Umbilical cord (tissue), 2 donors: ENCODE measurements at places on chromosomes 5 and 9.

DNA sequence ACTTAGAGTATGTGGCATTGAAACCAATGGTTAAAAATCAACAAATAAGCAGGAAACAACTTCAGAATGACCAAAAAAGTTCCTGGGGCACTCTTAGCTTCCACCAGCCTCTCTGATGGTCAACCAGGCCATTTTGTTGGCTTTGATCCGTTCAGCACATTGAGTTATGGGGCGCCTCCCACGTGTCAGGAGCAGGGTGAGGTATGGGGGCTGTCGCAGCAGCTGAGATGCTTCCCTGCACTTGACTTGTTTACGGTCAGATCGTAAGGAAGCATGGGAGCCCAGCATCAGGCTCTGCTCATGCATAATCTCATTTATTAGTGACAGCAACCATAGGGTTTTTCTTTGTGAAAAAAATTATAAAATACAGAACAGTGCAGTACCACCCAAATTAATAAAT lies 16.7 kb downstream of the SYK start:
- no peak for DNase-seq

DNA sequence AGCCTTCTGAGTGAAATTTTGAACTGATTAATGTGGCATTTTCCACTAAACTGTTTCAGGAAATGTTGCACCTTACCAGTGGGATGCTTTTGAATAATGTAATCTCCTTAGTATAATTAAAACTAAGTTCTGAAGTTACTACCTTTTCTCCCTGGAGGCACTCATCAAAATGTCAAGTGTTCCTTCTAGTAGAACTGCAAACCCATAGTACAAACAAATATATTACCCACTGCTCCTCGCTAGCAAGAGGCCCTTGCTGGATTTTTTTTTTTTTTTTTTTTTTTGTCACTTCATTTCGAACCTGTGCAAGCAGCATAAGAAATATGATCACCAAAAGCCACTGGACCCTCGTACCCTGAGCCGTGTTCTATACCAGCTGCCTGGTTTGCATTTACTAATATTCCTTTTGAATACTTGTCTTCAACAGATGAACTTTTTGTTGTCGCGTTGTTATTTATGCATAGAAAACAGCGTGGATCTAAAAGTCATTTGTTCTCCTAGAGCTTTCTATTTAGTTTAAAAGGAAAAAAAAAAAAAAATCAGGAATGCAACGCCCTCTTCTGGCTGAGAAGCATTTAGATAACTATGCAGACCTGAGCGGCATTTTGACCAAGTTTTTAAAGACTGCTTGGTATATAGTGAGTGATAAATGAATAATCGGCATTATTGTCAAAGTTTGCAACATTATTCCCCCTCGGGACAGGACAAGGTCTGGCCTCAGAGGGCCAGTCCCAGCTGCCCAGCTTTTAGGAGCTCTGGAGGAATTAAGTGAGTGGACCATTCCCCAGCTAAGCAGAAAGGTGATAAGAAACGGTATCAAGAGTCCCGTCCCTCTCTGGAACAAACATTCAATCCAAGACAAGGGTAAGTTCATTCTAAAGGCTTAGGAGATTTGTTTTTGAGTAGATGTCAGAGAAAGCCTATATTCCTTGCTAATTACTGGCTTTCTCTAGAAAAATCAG lies 162.5 kb upstream of the KIF2A start:
- DNase-seq = peak; percentile 49

DNA sequence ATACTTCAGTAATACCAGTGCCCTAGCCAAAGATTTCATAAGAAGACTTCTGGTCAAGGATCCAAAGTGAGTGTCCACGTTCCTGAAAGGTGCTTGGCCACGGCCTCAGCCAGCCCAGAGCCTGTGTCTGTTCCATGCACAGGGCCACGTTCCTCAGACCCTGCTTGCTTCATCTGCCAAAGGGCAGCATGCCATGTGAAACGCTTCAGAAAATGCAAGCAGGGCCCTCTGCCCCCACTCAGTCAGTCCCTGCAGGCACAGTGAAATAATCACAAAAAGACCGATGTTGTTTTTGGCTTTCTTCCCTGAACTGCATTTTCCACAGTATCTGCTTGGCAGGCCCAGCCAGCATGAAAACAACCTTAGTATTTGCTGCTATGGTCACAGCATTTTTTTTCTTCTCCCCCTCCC lies 85.5 kb upstream of the CTSL start:
- DNase-seq = peak; percentile 96

DNA sequence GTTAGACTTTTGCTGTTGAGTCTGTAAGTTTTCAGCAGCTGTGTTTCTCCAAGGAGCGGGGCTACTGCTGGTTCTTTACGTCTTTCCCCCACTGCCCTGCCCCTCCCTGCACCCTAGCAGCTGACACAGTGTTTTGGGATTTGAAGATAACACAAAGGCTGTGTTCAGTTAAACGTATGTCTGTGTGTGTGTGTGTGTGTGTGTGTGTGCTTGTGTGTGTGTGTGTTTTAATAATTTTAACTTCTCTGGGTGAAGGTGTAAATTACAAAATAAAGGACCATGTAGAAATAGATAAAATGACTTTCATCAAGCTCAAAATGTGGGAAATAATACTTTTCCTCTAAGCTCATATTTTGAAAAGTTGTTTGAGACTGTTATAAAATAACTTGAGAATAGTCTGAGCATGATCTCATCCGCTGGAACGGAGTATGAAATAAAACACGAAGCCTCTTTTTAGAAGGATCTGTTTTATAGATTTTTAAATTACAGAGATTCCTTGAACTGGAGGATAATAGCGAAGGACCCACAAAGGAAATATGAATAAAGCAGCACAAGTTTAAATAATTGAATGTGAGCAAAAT lies 10.9 kb downstream of the ABL1 start:
- peak; percentile 93 for DNase-seq

DNA sequence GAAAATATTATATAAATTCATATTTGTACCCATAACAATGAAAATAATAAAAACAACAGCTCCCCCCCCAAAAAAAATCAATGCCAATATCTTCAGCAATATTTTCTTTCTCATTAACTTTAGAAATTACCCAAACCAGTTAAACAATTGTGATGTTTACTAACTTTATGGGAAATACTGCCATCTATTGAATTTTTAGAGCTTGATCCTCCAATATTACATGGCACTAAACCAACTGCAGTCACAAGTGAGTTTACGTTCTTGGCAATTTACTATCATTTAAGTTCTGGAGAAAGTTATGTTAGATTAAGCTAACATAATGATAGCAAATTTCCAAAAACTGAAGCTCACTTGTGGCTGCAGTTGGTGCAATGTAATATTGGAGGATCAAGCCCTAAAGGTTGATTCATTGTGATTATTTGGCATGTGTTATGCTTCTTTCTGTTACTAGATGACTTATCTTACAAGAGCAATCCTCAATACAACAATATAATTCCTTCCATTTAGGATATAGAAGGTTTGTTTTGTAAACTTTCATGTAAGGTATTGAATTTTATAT lies 379.5 kb downstream of the CDH18 start:
- DNase-seq = peak; percentile 3

DNA sequence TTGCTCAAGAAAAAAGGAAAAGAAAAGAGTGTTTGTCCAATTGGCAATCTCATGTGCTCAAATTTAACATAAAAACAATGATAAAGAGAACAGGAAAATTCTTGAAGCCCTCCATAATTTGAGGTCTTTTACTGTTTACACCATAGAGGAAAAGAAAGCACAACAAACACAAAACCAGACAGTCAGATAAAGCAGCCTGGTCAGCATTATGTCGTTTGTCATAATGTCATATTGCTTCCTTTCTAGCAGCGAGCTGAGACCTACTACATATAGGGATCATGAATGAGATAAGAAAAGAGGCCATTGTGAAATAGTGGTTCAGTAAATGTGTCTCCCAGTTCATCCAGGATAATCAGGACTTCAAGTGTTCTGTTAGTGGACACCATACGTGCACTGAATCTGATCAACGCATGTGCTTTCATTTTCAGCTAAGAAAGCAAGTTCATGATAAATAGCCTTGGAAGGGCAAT lies 64.7 kb upstream of the SELENOP start:
- peak; percentile 63 for DNase-seq

- DNase-seq = peak; percentile 53
These were observed 16.2 kb downstream of the PGGT1B start for GRCh38 chr5:115246361-115246991.

- DNase-seq = no peak
These were observed 1.5 kb downstream of the NKX2-5 start for GRCh38 chr5:173233347-173234128.

GRCh38 chr5:172007175-172008110 lies 1.0 kb upstream of the FBXW11 start:
- peak; percentile 35 for DNase-seq

- DNase-seq = no peak
These were observed 51.6 kb downstream of the AHRR start for GRCh38 chr5:372996-373709.

GRCh38 chr9:134553996-134554372 lies 87.6 kb upstream of the COL5A1 start:
- no peak for DNase-seq

GRCh38 chr5:159805021-159805420 lies 111.3 kb upstream of the ADRA1B start:
- no peak for DNase-seq

DNA sequence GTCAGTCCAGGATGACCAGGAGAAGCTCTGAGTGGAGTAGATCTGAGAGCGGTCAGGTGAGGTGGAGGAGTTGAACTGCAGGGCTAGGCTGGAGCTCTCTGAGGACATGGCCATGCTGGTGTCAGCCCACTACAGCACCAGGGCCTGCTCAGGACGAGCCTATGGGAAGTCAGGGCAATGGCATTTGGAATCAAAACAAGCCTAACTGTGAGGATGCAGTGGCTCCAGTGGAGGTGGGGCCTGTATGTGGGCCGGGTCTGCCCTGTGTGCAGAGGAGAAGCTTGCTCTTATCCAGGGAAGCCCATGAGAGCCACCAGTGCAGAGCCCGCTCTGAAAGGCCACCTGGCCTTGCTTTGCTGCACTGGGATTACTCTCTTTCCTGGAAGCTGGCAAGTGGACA lies 11.1 kb downstream of the CXCL14 start:
- no peak for DNase-seq

GRCh38 chr9:121331992-121332685 lies 37.9 kb downstream of the STOM start:
- peak; percentile 59 for DNase-seq

DNA sequence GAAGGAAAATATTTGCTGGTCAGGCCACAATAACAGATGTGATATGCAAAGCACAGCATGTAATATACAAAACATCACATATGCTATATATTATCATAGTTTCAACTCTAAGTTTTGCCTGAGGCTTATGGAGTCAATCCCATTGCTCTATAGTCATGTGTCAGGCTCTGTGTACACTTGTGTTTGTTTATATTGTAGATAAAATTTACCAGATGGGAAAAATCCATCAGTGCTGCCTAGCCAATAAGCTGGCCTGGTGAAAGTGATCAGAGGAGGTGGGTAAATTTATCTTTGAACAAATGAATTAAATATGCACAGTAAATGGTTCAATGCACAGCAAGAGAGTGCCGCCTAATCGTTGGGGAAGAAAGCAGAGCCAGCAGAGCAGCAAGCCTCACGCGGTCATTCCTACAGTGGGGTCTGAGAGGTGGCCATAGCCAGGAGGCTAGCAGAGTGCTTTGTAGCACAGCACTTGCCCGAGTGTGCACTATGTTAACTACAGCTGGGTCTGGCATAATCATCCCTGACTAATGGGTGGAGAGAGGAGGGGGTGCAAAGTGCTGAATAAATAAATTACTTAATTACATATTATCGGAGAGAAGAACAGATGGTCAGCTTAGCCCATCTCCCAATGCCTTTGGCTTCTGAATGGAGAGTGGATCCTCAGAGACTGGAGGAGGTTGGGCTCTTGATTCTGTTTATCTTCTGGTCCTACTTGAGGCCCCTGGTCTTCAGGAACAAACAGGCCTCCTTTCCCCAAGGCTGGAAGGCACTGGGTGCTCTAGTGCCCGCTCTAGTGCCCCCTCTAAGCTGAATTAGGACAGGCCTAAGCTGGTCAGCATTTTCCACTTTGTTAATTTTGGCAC lies 153.5 kb downstream of the MAT2B start:
- no peak for DNase-seq

DNA sequence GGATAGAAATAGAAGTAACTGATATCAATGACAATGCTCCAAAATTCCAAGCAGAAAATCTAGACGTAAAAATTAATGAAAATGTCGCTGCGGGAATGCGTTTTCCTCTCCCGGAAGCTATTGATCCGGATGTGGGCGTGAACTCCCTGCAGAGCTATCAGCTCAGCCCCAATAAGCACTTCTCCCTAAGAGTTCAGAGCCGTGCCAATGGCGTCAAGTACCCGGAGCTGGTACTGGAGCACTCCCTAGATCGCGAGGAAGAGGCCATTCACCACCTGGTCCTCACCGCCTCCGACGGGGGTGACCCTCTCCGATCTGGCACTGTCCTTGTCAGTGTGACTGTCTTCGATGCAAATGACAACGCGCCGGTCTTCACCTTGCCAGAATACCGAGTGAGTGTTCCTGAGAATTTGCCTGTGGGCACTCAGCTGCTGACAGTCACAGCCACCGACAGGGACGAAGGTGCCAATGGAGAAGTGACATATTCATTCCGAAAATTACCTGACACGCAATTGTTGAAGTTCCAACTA lies 818 bp downstream of the PCDHGA10 start:
- no peak for DNase-seq

GRCh38 chr9:93003552-93004407 lies 54.7 kb upstream of the SUSD3 start:
- peak; percentile 33 for DNase-seq

DNA sequence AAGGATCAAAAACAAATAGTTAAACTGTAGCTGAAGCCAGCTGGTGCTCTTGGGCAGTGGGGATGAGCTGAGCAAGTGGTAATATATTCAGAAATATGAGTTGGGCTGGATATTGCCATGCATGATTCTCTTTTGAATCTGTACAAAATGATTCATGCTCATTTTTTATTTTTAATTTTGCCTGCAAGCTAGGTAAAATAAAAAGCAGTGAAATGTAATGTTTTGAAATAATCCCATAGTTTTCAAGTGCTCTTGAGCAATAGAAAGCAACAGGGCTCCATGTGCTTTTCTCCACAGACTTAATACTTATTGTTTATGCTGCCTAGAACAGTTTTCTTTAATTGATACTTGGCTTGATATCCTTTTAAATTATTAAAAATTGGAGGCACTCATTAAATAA lies 489.3 kb downstream of the TLE4 start:
- no peak for DNase-seq

DNA sequence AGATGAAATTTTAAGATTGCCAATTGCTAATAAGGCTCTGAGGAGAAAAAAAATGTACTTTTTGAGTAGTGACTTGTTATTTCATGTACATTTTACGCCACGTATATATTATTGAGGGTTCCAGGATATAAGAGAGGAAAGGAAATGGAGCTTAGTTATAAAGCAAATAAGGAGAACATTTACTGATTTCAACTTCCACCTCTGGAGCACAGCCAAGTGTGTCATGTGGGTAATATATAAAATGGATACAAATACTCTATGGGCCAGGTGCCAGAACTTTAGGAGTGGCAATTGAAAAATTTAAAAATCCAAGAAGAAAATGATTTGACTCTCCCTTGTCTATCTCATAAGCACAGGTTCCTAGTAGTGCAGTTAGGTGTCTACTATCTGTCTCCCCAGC lies 45.0 kb upstream of the VLDLR start:
- peak; percentile 12 for DNase-seq

GRCh38 chr5:149793256-149793550 lies 63.1 kb downstream of the PPARGC1B start:
- no peak for DNase-seq

GRCh38 chr5:154949781-154950180 lies 8.9 kb downstream of the MRPL22 start:
- DNase-seq = no peak

GRCh38 chr5:157596487-157596886 lies 20.9 kb upstream of the ADAM19 start:
- no peak for DNase-seq

GRCh38 chr9:71504636-71505035 lies 263.7 kb downstream of the CEMIP2 start:
- no peak for DNase-seq
